ENCODE measurements at places on chromosomes 1 and 21. TPM values are rescaled to one million over a fixed set of nuclear protein-coding genes. Genes with fewer than 3 reads are reported as not detected.

DNA sequence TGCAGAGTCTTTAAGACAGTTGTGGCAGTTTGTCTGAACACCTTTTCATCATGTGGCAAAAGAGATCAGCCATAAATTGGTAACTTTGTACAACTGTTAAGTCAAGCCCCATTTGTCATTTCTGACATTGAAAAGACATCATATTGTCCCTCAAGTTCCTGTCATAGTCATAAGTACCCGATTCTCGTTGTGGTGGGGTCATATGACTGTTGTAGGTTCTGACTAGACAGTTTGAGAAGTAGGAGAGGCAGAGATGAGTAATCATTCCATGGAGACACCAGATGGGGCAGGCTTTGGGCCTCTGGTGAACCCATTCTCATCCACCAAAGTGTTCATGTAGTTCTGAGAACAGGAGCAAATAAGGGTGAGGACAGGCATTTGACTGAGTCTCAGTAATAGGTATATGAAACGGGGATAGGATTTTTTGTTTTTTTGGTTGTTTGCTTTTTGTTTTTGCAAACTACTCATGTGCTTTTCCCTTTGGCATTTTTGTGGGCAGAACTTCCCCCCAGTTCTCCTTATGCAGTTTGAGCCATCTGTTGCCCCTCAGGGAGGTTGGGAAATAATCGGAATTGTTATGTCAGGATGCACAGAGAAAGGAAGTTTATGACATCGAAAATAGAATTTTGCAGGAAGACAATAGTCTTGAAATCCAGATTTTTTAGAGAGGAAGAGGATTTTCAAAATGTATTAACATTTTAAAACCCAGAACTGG, 86.9 kb upstream of the KCNE2 start:
- no peaks in the 10 kb centered on the region for H3K4me1 ChIP-seq
- no peaks in the 10 kb centered on the region for H3K27me3 ChIP-seq
- no peak overlapping the region for H3K4me3 ChIP-seq

DNA sequence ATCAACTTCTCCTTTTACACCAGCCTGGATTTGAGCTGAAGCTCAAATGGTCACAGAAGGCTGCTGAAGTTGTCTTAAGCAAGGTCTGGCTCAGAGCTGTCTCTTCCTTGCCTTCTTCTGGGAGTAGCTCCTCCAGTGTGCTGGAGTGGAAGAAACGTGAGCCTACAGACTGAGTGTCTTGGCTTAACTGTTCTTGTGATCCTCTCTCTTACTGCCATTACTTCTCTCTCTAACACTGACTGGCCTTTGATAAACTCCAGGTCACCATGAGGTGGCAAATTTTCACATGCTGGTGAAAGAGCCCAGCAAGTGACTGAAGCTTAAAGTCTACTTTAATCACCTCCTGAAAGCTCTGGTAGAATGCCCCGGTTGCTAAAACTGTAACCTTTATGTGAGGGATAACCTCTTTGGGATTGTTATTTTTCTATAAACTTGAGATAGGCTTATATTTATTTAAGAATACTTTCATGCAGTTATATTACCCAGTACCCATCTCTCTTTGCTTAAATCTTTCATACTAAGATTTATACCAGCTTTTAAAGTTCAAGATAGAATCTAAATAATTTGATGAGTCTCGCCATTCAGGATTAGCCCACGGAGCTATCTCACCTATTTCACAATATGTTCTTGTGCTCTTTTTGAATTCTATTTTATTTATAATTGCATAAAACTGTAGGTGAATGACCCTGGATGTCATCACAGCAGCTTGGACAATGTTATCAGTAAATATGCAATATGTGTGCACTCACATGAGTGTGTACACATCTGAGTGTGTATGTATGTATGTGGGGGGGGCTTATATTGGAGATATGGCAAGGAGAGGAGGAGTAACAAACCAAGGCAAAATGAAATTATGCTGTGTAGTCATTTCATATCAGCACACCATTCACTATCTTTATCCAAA, 924.0 kb downstream of the LTN1 start:
- no peak overlapping the region for H3K27ac ChIP-seq
- DNase-seq, result no peak
- no peaks in the 10 kb centered on the region for H3K27me3 ChIP-seq
- no peaks in the 10 kb centered on the region for H3K36me3 ChIP-seq
- no peak overlapping the region for H3K4me3 ChIP-seq

GRCh38 chr1:154493276-154493675, 8.7 kb upstream of the TDRD10 start:
- DNase-seq, result peak; percentile 39
- H3K27me3 ChIP-seq, result no peaks in the 10 kb centered on the region
- H3K36me3 ChIP-seq, result no peaks in the 10 kb centered on the region
- H3K4me3 ChIP-seq, result no peak overlapping the region

DNA sequence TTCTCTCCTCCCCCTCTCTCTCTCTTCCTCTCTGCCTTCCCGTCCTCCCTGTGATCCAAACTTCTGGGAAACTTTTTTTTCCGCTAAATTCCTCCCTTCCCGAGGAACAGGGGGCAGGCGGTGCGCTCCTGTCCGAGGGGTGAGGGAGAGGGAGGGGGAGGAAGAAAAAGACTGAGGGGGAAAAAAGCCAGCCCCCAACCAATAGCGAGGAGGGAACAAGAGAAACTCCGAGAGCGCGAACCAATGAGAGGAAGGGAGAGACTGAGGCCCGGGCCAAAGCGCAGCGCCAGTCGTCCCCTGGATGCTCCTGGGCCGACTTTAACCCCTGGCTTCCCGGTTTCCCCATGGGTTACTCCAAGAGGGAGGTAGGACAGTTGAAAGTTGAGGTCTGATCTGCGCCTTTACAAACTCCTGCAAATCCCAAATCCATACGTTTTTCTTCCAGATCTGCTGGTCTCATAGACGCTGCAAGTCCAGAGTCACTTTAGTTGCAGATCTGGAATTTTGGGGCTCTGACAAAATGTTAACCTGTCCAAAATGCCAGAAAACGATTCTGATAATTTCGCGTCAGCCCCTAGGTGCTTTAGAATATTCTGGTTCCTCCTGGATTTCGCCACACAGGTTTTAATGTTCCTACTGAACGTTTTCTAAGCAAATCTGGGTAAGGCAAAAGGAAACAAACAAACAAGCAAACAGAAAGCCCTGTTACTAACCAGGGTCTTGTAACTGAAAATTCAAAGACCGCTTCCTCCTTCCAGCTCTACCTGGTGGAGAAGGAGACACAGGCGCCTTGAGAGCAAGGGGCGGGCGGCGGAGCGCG, at the start of gene TBX15:
TBX15 (minus strand) TSS at position 158 of the 820 bp plus-strand sequence. CDS start 548 bp downstream, outside the sequence.
- peak within 1 kb of the TSS; percentile 31 for H3K4me3 ChIP-seq
- no peak for DNase-seq
- H3K4me1 ChIP-seq, result peaks cover 9% of the 10 kb centered on the region
- H3K27ac ChIP-seq, result no peak within 1 kb of the TSS

DNA sequence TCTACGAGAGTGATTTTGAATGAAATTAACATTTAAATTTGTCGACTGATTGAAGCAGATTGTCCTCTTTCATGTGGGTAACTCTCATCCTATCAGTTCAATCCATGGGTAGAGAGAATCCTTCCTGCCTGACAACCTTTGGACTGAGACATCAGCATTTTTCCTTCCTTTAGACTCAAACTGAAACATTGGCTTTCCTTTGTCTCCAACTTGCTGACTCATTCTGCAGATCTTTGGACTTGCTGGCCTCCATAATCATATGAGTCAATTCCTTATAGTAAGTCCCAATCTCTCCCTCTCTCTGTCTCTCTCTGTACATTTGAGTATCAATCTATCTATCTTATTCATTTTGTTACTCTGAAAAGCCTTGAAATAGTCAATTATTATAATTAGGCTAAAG, 416.7 kb downstream of the LRRIQ3 start:
- no peaks in the 10 kb centered on the region for H3K36me3 ChIP-seq
- no peaks in the 10 kb centered on the region for H3K27me3 ChIP-seq
- H3K4me3 ChIP-seq, result no peak overlapping the region
- DNase-seq, result no peak

DNA sequence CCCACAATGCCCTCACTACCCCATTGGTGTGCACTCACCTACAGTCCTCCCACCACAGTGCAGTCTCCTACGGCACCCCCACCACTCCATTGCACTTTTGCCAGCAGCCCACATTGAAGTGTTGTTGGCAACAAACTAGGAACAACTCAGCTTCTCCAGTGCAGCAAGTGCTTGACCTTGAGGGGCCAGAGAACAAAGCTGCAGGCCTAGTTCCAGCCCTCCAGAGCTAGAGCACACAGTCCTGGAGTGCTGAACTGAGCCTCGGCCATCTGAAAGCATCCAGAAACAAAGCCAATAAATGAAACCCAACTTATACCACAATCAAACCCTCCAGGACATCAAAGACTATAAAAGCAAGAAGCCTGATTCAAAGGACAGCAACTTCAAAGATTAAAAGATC, 129.9 kb downstream of the C1orf94 start:
- no peaks in the 10 kb centered on the region for H3K27me3 ChIP-seq
- DNase-seq, result peak; percentile 22
- no peaks in the 10 kb centered on the region for H3K36me3 ChIP-seq
- H3K27ac ChIP-seq, result no peak overlapping the region
- no peak overlapping the region for H3K4me3 ChIP-seq

GRCh38 chr1:71494163-71494562, 413.3 kb upstream of the ZRANB2 start:
- H3K4me3 ChIP-seq, result no peak overlapping the region
- H3K27me3 ChIP-seq, result no peaks in the 10 kb centered on the region
- H3K36me3 ChIP-seq, result no peaks in the 10 kb centered on the region
- no peak overlapping the region for H3K27ac ChIP-seq
- H3K4me1 ChIP-seq, result peaks cover 3% of the 10 kb centered on the region
- DNase-seq, result no peak

The HHAT gene
- total RNA-seq, result 23.8 TPM

The SRRM1 gene
- total RNA-seq, result 235 TPM

The PTPN14 gene
- 42.2 TPM for total RNA-seq

The SELE gene
- total RNA-seq, result 1.7 TPM

The U2AF1 gene
- total RNA-seq, result 57.2 TPM

The KCNQ4 gene
- total RNA-seq, result 1.4 TPM

Data from testis (tissue), 5 donors.